ENCODE measurements at places on chromosomes 1 and 21.

- DNase-seq, result no peak
Measured at GRCh38 chr1:26102119-26102518, 9.5 kb upstream of the PDIK1L start.

- DNase-seq, result no peak
Measured at GRCh38 chr1:168050307-168050706, 86.4 kb downstream of the GPR161 start.

- no peak for DNase-seq
Measured at GRCh38 chr1:7280347-7280960, 490.6 kb upstream of the VAMP3 start.

DNA sequence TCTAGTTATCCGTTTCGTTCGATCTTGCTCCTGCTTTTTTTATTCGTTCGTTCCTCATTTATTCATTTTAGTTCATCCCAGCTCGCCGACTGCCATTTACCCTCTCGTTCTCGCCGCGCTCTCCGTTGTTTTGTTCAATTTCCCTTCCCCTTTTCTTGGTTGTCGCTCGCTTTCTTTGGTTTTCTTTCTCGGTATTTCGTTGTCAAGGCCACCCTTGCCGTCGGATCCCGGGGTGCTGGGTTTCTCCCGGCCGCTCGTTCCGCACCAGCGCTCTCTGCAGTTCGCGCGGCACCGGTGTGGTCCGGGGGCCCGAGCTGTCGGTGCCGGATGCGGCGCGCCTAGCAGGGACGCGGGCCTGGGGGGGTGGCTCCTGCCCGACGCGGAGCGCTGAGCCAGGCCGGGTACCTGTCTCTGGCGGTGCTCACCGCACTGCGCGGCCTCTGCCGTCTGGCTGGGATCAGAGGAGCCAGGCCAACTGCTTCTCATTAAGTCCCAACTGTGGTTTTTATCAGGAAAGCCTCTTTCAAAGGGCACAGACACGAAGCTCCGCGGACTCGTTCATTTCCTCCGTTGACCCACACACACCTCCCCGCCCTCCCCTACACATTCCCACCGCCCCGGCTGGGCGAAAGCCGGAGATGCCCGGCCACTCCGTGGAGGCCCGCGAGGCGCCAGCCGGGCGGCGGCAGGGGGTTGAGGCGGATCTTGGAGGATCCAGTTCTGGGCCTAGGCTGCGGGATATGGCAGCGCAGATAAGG, 1.6 kb downstream of the ALX3 start:
- DNase-seq, result no peak

- no peak for DNase-seq
Measured at GRCh38 chr21:35345954-35346353, 296.9 kb upstream of the RUNX1 start.
